ENCODE measurements at places on chromosomes 4 and X.

DNA sequence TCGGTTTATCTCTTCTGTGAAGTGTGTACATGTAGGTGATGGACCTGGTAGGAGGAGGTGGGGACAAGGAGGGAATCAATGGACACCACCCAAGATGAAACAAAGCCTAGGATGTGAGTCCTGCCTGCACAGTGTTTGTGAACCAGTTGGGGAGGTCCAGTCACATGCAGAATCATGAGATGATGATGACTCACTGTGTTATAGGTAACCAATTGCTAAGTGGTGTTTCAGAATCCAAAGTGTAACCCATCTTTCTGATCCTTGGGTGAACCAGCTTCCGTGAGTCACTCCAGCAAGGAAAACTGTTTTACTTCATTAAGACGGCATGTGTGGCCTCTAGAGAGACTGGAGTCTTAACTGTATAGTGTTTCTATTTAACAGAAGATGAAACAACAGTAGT, 57.9 kb upstream of the HPF1 start:
- DNase-seq: no peak

DNA sequence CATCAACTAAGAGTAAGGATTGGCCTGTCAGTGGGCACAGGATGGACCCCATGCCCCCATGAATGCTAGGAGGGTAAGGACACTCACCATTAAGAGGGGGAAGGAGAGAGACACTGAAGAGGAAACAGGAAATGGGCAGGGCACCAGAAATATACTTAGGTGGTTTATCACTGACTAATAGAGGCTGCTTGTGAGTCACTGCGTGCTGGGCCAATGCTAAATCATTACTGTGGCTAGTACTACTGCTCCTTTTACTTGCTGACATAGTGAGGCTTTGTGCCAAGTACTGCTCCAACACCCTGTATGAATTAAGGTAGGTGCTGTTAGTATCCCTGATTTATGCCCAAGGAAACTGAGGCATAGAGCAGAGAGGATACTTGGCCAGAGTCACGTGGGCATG, 130.4 kb upstream of the FRMPD4 start:
- no peak for DNase-seq

DNA sequence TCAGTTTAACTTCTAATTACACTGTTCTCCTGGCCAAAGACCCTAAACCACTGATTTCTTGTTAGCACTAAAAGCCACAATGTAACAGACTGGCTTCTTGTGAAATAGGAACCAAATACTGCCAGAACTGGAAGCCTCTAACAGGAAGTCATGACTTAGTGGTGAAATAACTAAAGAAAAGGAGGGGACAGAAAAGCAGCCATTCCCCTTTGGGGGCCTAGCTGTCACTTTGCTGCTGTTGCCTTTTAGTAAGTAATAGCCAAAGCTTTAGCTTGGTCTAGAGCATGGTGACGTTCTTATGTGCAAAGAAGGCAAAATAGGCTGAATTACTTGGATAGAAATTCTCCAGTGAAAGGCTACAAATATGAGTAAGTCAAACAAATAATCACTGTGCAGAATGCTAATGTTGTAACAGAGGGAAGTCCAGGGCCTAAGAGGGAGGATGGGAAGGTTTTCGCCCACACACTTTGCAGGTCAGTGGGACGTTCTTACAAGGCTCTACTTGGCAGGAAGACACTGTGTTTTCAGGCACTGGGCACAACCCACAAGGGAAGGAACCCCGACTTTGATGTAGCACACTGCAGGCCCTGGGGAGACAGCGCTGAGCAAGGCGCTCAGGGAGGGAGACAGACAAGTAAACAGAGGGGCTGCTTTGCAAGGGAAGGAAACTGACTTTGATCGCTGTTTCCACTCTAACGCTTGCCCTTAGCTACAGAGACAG, 16.7 kb downstream of the GAB3 start:
- no peak for DNase-seq

DNA sequence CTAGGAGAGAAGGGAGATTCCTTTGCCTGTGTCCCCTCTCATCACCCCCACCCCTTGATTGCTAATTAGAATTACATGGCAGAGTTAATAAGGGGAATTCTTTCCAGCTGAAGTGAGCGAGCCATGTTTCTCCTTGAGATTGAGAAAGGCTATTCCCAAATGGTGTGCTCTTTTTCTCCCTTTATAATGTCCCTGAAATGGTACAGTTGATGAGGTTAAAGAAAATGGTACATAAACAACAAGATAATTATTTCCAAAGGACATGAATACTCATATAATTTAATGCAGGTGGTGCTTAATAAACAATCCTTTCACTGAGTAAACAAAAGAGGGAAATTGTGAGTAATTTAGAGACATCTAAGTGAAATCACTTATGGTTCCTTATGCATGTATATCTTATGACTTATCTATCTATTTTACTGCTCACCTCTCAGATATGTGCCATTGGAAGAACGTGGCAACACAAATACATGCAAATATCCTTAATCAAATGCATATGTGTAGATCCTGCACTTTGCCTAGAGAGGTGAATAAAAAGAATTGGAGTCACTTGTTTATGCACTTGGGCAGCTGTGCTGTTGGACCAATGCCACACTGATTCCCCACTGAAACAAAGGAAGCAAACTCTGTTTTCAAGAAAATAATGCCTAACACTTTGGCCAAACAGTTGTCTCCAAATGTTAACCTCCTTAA, 106.6 kb upstream of the WDR44 start:
- DNase-seq: no peak

DNA sequence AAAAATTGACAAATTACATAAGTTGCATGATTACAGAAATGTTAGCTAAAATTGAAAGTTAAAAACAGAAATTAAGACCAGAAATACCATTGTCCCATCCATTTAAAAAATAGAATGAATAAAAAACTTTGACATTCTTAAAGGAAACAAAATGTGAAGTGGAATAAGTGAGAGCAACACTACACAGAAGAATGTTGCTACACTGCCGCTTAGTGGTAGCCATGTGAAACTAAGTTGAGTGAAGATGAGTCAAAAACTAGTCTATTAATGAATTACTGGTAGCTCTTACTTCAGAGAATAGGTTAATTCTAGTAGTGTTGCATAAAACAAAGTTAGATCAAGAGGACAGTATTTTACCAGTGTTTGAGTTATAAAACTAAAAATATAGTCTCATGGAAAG, 571.0 kb upstream of the KLHL4 start:
- no peak for DNase-seq

- no peak for DNase-seq
Observed at GRCh38 chr4:986428-986878, 391 bp upstream of the IDUA start.

DNA sequence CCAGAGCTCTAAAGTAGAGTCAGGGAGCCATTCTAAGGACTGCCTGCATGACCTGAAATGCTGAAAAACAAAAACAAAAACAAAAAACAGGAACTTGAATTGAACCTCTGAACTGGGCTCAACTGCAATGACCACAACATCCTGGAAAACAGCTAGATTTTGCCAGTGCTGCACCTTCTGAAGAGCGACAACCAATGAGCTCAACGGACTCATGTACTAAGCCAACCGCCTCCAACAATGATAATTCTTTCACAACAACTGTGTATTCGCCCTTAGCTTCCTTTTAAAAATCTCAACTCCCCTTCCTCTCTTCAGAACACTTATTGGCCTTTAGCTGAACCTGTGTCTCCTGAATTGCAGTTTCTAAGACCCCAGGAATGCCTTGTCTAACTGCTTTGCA, 69.8 kb downstream of the HAUS3 start:
- DNase-seq: no peak

DNA sequence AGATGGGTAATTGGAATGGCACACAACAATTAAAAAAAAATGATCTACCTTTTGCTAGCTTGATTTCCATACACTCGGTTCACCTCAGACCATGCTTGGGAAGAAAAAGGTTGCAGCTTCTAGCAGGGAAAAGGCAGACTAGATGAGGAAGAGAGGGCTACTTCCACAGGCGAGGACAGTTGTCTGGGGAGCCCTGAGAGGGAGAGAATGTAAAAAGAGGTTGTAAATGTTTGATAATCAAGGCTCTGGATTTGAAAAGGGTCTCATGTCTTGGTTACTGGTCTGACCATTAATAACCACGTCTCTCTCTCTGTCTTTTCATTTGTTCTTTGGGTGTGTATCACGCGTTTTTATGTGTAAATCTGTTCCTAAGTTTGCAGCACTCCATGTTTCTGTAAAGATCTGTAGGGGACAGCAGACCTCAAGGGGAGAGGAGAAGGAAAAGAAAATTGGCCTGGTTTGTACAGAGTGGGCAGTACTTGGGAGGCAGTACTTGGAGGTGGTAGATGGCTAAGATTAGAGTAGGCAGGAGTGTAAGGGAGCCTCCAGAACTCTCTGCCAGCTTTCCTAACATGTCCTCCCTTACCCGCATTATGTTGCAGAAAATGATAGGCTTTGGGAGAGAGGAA, 750 bp downstream of the ARMCX5 start:
- DNase-seq: no peak

GRCh38 chr4:183434666-183435190, 9.7 kb upstream of the CDKN2AIP start:
- no peak for DNase-seq

GRCh38 chrX:10698318-10698640, 77.9 kb upstream of the MID1 start:
- no peak for DNase-seq
